ENCODE measurements at places on chromosomes 11 and 22.
A peak's percentile ranks its signal among the peaks of the same experiment; 100 is the strongest.

GRCh38 chr11:131331546-131331945 is 38.9 kb upstream of the NTM start:
- DNase-seq = no peak

- DNase-seq = peak; percentile 29
These were observed 1.6 kb upstream of the MSANTD2 start for GRCh38 chr11:124801636-124802312.

GRCh38 chr22:47130883-47131631 is 368.6 kb downstream of the TBC1D22A start:
- DNase-seq = no peak

DNA sequence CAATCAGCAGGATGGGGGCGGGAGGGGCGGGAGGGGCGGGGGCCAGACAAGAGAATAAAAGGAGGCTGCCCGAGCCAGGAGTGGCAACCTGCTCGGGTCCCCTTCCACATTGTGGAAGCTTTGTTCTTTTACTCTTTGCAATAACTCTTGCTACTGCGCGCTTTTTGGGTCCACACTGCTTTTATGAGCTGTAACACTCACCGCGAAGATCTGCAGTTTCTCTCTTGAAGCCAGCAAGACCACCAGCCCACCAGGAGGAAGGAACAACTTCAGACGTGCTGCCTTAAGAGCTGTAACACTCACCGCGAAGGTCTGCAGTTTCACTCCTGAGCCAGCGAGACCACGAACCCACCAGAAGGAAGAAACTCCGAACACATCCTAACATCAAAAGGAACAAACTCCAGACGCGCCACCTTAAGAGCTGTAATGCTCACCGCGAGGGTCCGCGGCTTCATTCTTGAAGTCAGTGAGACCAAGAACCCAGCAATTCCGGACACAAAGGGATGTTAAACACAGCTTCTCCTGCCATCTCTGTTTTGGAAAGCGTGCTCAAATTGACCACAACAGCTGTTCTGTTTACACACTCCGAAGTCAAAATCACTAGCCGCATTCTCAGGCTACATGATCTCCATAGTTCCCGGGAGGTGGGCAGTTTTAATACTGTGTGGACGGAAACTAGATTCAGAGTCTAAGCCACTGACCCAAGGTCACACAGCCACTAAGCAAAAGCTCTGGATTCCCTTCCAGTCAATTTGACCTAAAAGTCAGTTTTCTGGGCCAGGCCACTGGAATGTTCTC is 11.9 kb downstream of the PLAAT2 start:
- DNase-seq = no peak

- DNase-seq = no peak
These were observed 39.1 kb upstream of the PRAME start for GRCh38 chr22:22598144-22598543.

GRCh38 chr11:7530013-7530640 is 16.3 kb downstream of the PPFIBP2 start:
- no peak for DNase-seq

- DNase-seq = no peak
These were observed 2.7 kb downstream of the LRRC56 start for GRCh38 chr11:539971-540481.

GRCh38 chr22:44486538-44486937 is 11.5 kb downstream of the RTL6 start:
- DNase-seq = no peak

GRCh38 chr11:43723617-43724016 is 43.1 kb downstream of the HSD17B12 start:
- DNase-seq = no peak
